ENCODE measurements at places on chromosomes 13 and 19. TPM values are rescaled to one million over a fixed set of nuclear protein-coding genes. Genes with fewer than 3 reads are reported as not detected.

Gene FXYD5
- 6.6 TPM for total RNA-seq

Gene ZNF468
- total RNA-seq: 39.5 TPM

DNA sequence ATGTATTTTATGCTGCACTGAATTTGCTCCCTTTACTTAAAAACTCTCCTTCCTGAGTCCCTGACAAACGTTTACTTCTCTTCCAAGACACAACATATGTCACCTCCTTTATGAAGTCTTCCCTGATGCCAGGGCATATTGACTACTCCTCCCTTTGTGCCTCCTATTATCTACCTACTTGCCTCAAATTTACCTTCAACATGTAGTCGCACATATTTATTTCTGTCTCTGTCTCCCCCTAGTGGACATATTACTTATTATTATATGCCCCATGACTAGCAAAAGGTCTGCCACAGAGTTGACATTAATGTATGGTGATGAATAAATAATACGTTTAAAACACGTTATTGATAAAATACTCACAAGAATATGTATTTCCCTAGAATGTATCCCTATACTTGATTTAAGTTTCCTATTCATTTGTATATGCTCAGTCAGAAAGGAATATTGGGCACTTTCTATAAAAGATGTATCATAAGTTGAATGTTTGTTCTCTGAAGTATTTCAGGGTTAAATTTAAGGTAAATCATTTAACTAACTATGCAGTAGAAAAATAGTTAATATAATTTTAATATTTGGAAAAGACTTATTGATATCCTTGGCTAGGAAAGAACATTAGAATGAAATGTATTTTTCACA is 250.3 kb upstream of the ATXN8OS start:
- no peak for DNase-seq

- no peak for DNase-seq
Measured at GRCh38 chr19:49396738-49397505, 8.9 kb downstream of the KASH5 start.

DNA sequence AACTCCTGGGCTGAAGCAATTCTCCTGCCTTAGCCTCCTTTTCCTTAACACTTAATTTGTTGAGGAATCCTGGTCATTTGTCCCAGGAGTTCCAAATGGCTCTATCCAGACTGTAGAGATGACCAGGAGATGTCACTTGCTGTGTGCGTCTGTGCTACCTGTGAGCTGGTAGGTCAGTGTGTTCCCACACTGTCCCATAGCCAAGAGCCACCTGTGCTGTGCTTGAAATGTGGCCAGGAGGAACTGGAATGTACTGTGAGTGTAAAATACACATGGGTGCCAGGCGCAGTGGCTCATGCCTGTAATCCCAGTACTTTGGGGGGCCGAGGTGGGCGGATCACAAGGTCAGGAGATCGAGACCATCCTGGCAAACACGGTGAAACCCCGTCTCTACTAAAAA is 29.4 kb upstream of the KDM4B start:
- DNase-seq: no peak

- DNase-seq: no peak
Measured at GRCh38 chr19:46529622-46530451, 34.2 kb upstream of the PNMA8B start.

- DNase-seq: no peak
Measured at GRCh38 chr13:99331881-99332293, 24.7 kb upstream of the GPR183 start.

All from urinary bladder (tissue), 4 donors.